ENCODE measurements at places on chromosomes 3 and 15.

DNA sequence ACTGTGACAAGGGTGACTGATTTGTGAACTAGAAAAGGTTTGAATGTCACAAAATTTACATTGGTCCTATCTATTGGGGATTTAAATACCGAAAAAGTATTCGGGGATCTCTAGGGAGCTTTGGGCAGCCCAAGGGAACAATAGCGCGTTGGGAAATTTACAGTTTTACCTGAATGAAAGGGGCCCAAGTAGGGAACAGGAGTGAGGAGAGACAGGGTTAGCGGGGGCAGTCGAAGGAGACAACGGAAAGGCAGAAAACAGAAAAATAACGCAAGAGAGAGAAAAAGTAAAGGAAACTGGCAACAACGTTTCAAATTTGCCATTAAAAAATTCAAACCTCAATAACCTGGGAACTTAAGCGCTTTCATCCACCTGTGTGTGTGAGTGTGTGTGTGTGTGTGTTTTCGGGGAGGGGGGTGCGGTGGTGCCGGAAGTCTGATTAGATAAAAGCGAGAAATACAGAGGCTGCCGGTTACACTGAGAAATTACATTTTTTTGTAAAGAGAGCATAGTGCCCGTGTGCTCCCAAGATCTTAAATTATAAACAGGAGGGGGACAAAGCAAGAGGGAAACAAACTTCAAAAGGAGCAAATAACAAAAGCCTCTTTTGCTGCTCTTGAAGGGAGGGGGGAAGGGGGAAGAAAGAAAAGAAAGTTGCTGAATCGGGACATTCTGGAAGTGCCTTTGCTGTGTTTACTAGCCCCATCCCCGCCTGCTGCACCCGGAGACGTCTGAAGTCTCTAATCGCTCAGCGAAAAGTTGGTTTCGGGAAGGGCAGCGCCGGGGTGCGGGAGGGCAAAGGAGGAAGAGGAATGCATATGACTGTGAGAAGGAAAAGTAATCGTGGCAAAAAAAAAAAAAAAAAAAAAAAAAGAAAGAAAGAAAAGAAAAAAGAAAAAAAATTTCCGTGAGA is 721 bp upstream of the ZIC1 start:
- no peak for DNase-seq

DNA sequence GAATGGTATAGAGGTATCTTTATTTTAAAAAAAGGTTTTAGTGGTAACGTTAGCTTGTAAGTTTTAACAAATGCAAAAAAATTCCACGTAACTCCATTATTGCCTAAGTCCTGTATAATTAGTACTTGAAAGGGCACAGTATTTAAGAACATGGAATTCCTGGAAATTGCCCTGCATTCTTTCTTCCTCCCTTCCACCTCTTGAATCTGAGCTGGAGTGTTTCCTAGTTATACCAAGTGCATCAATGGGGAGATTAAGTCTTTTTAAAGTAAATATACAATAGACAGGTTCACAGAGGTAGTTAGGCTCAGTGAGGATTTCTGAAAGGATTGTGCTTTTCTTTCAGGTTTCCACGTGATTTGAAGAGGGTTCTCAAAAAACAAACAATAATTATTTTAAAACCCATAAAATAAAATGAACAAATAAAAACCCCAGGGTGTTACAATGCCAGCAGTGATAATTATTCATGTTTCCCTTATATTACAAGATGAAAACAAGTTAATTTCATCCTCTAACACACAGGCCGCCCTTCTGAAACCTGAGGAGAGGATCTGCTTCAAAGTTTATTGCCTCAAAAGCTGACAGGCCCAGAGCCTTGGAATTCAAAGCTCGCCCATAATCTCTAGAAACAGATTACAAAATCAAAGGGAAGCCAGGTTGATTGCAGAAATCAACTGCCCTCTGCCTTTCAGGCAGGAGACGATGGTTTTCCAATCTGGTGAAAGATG is 128.8 kb upstream of the LMOD3 start:
- no peak for DNase-seq

DNA sequence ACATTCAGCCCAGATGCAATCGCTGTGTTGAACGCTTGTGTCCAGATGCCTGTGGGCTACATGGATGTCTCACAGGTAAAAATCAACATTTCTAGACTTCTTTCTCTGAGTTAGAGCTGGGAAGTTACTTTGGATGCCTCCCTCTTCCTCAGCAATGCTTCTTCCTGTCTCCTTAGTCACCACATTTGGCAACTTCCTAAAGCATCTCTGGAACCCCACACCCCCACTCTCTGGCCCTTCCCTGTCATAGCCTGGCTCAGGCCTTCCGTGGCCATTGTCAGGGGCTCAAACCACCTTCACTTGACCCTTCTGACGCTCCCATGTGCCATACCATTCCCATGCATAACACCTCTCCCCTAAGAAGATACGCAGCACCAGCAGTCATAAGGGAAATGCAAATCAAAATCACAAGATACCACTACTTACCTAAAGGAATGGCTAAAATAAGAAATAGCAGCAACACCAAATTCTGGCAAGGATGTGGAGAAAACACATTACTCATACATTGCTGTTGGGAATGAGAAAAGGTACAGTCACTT is 21.6 kb upstream of the RGMA start:
- no peak for DNase-seq

DNA sequence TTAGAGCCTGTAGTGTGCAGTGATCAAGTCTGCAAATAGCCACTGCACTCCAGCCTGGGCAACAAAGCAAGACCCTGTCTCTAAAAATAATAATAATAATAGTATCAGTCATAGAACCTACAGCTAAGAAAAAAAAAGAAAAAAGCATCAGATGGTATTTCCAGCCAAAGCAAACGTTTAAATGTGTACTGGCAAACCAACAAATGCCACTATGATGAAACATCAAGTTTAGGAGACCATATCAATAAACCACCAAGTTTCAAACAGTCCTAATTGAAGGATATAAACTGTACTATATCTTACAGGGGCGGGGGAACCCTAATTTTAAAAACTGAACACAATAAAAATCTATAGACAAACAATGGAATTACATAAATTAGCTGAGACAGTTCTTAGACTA is 6.4 kb downstream of the UBP1 start:
- no peak for DNase-seq

DNA sequence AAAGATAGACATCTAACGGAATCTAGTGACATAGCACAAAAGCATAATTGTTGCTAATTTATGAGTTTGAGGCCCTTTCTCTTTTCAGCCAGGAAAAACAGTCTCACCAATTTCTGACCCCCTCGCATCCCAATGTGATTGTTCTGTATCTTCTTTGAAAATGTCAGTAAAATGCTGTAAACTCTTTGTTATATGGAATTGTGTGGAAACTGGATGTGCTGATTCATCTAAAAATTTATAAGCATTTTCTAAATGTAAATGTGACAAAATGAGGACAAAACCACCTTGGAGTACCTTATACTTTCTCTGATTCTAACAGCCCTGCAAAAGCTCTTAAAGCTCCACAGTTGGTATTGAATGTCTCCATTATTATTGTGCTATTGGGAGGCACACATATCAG is 70.9 kb upstream of the MME start:
- no peak for DNase-seq

- no peak for DNase-seq
These were observed 8.0 kb upstream of the KBTBD8 start for GRCh38 chr3:66989860-66990696.

GRCh38 chr3:132325634-132326033 is 8.4 kb downstream of the ACP3 start:
- no peak for DNase-seq

DNA sequence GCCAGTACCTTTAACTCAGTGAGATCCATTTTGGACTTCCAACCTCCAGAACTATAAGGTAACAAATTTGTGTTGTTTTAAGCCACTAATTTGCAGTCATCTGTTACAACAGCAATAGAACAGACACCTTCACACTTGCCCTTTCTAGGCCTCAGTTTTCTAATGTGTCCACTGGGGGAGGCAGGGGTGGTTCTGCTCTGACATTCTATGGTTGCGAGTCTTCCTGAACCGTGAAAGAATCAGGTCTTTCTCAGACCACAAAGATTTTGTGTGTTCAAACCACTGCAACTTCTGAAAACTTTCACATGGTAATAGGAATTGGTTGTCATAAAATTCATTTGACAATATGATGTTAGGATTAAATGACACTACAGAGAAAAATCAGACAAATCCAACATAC is 26.8 kb upstream of the CSTA start:
- no peak for DNase-seq

DNA sequence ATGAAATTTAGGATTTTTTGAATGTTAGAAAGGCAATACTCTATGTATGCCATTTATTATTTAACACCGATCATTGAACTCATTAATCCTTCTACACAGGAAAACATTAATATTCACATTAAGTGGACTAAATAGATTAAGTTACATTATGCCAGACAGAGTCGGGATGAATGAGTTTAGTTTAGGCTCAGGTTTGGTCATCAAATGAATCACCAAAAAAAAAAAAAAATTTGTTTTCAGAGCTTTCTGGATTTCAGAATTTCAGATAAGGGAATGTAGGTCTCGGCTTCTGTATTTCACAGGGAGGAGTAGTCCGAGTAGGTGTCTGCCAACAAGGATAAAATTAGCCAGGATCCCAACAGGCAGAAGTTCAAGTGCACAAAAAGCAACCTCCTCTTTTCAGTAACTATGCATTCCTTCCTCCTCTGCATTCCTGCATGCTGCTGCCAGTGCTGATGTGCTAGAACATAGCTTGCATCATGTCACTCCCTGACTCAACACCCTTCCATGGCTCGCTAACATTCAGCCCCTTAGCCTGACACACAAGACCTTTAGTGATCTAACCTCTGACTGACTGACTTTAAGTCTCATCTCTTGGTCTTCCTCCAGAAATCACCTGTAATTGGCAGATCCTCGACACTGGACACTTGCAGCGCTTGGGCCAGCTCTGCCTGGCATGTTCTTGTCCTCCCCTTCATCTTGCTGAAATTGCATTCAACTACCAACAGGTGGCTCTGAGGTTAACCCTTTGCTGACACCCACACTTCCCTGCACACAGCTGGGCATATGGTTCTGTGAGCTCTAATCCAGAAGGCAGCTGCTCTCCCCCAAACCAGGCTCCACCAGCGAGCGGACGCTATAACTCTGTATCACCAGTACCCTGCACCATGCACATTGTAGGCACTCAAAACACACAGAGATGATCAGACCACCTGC is 145.4 kb upstream of the PROK2 start:
- no peak for DNase-seq

DNA sequence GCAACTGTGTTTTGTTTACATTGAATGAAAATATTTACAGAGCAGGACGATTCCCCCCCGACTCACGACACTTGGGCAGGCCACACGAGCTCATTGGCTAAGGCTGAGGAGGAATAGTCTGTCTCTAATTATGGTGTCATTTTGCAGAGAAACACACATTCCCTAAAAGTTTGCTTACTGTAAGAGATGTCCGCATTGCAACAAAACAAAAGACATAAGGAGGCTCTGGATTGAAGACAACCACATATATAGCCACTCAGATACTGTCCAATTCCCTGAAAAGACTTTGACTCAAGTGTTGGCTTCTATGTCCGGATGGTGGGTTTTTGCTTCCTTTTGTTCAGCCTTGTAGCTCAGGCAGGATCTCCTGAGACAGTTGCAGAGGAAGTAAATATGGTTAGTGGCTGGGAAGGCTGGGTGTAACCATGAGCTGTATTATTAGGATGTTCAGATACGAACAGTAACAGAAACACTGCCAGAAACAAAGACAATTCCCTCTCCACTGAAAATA is 170.4 kb downstream of the KLHL25 start:
- no peak for DNase-seq

DNA sequence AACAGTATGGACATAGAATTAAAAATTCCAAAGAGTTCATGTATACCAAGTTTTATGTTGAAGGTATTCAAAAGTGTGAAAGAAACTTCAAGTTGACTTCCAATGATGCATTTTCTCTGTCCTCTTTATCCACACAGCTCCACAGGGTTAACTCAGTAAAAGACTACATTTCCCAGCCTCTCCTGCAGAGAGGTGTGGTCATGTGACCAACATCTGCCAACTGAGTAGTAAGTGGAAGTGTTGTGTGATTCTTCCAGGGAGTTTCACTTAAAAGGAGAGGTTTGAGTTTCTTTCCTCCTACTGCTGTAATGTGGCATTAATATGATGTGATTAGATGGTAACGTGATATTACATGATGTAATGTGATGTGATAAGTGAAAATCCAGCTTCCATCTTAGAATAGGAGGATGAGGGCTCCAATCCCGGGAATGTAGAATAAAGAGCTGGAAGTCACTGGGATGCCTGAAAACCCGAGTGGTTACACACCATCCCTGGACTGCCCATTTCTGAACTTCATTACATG is 280.6 kb downstream of the ARRDC4 start:
- DNase-seq = no peak

DNA sequence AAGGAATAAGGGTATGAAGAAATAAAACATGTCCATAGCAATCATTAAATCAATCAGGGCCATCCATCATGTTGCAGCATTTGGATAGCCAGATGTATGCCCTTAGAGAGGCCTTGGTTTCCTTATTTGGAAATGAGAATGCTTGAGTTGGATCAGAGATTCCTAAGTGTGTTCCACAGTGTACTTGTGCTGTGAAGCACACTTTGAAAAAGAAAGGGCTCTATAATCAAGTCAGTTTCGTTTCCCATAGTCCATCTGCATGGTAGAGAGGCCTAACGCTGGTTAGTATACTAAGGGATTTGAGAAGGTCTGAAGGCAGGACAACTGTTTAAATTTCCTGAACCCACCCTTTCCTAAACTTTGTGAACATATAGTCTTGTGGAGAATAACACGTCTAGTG is 30.9 kb downstream of the RBMS3 start:
- DNase-seq = no peak

- DNase-seq = no peak
These were observed 54.8 kb downstream of the MAGEF1 start for GRCh38 chr3:184656829-184657681.

- no peak for DNase-seq
These were observed 404.6 kb upstream of the C2CD4B start for GRCh38 chr15:62569460-62570404.

GRCh38 chr3:110903771-110904519 is 167.7 kb upstream of the NECTIN3 start:
- DNase-seq = no peak

DNA sequence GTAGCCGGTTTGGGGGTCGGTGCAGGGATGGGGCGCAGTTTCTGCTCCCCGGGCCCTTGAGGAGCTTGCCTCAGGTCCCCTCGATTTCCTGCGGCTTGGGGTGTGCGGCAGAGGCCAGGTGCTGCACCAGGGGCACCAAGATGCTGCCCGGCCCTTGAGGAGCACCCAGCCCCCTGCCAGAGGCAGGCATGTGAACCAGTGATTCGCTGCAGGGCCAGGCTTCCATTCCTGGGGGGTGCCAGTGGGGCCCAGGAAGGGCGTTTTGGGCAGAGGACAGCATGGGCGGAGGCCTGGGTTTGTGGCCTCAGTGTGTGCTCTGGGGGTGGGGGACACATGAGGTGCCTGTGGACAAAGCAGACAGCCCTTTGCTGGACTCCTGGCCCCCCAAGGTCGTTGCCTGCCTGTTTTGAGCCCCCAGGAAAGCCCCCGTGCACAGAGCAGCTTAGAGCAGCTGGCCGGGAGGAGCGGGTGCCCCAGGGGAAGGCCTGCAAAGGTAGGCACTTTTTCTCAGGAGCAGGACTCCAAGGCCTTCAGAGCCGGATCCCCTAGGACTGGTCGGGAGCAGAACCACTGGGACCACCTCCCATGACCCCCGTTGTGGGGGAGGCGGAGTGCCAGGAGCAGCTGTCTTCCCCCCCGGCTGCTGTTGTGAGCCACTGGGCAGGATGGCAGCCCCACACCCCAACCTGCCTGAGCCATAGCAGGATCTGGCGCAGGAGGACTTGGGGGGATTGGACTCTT is 1.6 kb downstream of the PLXNA1 start:
- no peak for DNase-seq

- DNase-seq = peak; percentile 53
These were observed 11.4 kb upstream of the HTR3E start for GRCh38 chr3:184085389-184085852.

- no peak for DNase-seq
These were observed 3.2 kb upstream of the PGPEP1L start for GRCh38 chr15:99010768-99011167.

Measured in SK-N-MC (cell line).